ENCODE measurements at places on chromosomes 6 and 20.

DNA sequence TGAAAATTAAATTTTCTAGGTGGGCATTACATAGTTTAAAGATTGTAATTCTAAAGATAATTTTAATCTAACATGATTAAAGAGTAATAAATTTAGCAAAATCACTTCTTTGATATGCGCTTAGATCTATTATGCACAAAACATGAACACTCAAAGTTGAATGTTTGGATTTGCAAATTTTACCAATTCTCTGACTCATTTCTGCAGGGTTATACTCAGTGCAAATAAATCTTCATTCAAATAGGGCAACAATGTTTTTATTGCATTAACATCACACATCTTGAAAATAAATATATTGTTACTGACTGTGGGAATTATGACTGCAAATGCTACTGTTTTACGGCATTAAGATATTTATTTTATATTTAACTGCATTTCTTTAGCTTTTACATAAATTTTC is 110.7 kb downstream of the OGFRL1 start:
- DNase-seq, result no peak

GRCh38 chr20:51400051-51400926 is 142.2 kb downstream of the NFATC2 start:
- peak; percentile 50 for DNase-seq

DNA sequence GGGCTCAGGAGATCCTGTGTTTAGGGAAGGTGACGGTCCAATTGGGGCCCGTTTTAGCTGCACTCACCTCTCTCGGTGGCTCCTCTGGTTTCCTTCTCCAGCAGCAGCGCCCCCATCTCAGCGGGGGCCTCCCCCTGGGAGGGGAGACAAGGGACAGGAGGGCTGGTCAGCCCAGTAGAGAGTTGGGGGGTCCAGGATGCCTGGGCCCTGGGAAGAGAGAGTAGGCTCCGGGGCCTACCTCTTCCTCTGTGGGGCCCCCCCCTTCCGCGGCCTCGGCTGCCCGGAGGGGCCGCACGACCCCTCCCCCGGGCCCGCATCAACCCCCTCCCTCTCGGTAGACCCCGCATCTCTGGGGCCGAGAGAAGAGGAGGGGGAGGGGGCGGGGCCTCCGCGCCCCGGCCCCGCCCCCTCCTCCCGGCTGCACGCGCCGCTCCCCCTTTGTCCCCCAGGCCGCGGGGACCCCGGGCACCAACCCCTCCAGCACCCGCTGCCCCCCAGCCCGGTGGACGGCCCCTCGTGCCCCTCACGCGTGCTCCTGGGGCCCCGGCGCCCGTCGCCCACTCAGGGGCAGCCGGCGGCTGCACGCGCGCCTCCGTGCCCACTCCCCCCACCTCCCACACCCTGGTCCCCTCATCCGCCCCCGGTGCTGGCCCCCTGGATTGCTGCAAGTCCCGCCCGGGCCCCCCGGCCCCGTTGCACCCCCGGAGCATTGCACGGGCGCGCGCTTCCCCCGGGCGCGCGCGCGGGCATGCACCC is 464 bp downstream of the EHMT2 start:
- DNase-seq, result no peak

DNA sequence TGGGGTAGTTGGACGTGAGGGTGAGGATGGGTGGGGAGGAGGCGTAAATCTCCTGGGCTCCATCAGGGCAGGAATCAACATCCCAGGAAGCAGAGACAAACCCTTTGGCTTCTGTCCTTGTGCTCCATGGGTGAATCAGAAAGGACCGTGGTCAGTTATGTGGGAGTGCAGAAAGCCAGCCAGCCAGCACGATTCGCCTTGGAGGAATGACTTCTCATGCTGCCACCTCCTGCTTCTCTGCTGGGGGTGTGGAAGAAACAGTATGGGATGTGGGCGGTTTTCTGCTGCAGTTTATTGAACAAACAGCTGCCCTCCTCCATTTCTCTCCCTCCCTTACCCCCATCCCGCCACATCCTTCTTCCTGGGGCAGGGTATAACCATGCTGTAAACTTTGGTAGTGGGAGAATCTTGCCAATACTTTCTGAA is 214.5 kb downstream of the SOX4 start:
- no peak for DNase-seq

DNA sequence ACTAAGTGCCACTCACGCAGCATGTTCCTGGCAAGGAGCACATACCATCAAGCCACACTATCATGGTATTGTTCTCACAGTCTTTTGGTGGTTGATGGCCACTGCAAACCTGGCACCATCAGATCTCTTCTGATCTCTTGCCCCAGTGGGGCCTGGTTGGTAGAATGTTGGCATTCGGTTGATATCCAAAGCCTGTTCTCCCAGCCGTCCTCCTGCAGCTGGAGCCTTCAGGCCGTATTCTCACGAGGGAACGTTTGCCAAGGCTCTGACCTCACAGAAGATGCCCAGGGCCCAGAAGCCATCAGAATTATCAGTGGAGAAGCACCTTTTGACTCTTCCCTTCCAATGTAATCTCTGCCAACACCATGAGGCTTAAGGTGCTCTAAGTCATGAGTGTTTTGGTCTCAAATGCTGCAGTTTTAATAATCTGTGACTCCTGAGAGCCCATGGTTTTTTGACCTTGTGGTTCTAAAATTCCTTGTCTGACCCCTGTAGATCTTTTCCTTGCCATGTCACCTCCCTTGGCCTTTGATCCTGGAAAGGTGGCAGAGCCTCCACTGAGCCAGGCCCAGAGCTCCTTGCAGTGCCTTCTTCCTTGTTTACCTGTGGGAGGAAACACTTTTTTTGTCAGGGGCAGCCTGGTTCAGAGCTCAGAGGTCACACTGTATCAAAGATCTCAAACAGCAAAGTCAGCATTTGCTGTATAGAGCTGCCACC is 27.8 kb downstream of the POFUT1 start:
- DNase-seq, result no peak

DNA sequence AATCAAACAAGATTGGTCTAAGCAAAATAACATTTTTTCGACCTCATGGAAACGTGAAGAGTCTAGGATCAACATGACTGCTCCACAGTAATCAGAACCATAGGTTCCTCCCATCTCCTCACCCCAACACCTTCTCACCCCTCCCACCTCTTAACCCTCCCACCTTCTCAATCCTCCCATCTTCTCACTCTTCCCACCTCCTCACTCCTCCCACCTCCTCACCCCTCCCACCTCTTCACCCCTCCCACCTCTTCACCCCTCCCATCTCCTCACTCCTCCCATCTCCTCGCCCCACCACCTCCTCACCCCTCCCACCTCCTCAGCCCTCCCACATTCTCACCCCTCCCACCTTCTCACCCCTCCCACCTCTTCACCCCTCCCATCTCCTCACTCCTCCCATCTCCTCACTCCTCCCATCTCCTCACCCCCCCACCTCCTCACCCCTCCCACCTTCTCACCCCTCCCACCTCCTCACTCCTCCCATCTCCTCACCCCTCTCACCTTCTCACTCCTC is 567.4 kb downstream of the C6orf118 start:
- DNase-seq, result no peak

- DNase-seq, result no peak
These were observed 39.4 kb downstream of the TRAF3IP2 start for GRCh38 chr6:111566222-111566734.

GRCh38 chr6:38248500-38249234 is 391.1 kb downstream of the BTBD9 start:
- no peak for DNase-seq

DNA sequence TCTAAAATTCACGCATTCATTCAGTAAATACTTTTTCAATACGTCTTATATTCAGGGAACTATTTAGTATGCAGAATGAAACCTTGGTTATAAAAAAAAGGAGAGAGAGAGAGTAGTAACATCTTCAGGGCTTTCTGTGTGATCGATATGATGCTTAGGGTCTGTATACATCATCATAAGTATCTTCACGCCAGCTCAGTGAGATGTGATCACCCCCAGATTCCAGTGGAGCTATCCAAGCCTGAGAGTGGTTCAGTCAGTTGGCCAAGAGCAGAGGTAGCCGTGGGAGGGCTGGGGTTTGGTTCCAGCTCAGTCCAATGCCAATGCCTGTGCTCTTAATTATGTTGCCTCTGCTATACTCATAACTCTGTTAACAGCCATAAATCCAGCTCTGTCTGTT is 8.6 kb downstream of the CD83 start:
- DNase-seq, result no peak

DNA sequence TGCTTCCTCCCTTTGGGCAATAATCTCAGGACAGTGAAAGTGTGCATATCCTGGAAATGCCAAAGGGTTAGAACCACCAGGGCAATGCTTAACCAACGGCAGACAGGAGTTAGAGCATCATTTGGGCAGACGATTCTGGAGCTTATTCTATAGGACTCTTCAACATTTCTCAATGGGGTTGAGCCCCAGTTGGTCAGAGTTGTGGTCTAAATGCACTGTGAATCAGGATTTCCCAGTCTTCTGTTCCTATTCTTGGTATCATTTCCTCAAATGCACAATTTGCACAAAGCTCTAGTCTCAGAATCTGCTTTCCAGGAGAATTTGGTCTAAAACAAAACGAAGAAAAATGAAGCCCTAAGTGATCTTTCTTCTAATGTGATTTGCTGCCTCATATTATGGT is 389.6 kb upstream of the JAG1 start:
- no peak for DNase-seq

GRCh38 chr20:39909447-39909846 is 779.6 kb downstream of the MAFB start:
- no peak for DNase-seq

DNA sequence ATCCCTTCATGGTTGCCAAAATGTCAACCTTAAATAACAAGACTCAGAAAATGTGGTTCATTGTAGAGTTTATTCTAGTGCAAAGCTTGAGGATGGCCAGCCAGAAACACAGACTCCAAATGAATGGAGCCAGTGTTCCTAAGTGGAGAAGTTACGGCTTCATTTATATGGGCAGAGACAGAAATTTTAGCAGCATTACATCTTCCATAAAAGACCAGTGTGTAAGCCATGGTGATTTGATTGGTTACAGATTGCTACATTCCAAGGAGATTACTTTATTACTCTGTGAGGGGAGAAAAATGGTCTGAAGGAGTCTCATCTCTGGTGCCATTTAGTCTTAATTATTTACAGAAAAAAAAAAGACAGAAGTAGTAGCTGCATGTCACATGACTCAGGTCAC is 97.8 kb downstream of the OTOR start:
- no peak for DNase-seq

- no peak for DNase-seq
These were observed 358.9 kb upstream of the SASH1 start for GRCh38 chr6:147983581-147984366.

GRCh38 chr6:43953256-43953655 is 174.0 kb downstream of the MRPL14 start:
- no peak for DNase-seq

DNA sequence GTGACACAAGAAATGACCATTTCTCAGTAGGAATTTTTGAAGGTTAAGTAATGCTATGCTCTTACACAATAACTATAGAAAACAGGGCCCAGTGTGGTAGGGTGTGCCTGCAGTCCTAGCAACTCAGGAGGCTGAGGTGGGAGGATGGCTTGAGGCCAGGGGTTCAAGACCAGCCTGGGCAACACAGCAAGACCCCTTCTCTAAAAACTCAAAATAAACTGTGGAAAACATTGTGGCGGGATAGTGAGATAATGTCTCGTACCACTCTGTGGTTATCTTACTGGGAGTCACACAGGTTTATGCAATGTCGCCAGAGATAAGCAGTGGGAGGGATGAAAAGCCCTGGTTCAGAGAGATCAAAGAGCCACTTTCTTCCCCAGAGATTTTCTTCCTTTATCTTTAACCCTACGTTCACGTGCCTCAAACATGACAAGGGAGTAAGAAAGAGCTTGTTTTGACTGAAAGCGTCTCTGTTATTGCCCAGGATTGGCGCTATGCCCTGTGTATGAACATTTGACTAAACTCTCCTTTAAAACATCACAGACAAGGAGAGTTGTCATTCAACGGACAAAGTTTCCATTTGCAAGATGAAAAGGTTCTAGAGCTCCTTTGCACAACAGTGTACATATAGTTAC is 13.9 kb downstream of the GCM1 start:
- no peak for DNase-seq

DNA sequence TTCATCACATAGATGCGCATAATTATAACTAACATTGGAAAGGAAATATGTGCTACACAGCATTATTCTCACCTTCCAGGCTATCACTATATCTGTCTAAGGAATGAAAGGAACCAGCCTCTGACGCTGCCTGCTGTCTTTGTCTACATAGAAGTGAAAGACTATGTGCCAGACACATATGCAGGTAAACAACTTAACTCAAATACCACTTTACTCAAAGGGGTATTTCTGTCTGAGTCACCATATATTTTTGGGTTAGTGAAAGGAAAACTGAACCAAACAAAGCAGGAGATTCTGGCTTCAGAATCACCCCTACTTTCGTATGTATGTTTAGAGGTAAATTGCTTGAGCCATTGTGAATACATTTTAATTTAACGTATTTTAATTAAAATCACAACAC is 328.6 kb upstream of the PLCB4 start:
- DNase-seq, result no peak

DNA sequence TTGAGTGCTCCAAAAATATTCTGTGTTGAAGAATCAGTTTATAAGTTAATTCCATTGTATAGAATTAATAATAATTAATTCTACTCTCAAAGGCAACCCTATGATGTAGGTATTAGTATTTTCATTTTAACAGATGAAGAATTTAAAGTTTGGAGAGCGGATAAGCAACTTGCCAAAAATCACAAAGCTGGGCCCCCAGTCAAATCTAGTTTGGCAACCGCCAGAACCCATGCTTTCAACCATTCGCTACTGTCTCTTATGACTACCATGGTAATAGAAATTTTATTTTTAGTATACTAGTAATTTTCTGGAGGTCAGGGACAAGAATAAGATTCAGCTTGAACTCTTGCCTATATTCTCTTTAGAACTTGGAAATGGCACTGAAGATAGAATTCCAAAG is 229.8 kb downstream of the IBTK start:
- no peak for DNase-seq

- no peak for DNase-seq
These were observed 5.4 kb downstream of the SLC22A23 start for GRCh38 chr6:3451498-3451897.

DNA sequence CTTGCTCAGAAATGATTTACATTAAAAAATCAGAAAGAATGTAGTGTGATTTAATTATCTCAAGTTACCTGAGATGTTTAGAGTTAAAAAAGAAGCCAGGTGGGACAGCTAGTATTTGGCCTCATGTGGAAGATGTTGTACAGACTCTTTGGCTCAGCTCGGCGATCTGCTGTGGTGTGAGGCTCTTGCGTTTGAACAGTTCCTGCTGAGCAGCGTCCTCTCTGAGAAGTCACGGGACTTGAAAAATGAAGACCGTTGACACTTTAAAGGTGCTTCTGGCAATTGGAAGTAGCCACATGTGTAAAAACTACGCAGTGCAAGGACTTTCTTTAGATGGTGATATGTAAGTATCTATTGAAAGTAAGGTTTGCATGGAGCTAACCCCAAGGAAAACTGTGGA is 169.0 kb downstream of the BACH2 start:
- no peak for DNase-seq

- DNase-seq, result no peak
These were observed 200.7 kb downstream of the WDR27 start for GRCh38 chr6:169501128-169501527.
